Activated CD8-positive, alpha-beta memory T cell treated with anti-CD3 and anti-CD28 coated beads, Interleukin-2, amount 50 U/mL, for 48 hours (primary cell): ENCODE measurements at places on chromosomes 2 and 18.
A peak's percentile ranks its signal among the peaks of the same experiment; 100 is the strongest.

DNA sequence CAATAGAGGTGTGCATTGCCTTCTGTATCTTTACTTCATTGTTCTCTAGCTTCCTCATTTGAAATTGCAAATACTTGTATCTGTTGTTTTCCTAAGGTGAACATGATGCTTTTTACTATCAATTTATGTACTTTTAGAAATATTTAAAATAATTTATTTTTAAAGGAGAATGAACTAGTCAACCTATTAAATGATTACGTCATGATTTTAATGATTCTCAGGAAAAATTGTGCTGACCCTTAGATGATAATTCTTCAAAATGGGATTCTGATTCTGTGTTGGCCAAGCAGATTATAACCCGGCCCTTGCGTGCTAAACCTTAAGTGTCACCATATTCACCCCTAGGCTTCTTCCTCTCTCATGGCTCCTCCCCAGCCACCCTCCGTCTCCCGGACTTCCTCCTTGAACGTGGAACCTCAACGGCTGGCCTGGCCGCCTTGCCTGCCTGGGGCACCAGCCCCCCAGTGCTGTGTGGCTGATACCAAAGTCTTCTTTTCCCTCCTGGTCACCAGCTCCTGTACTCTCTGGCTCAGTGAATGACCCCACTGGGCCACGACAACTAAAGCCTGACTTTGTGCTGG lies 292.0 kb downstream of the GBX2 start:
- DNase-seq, result no peak

GRCh38 chr2:73862987-73863386 lies 29.8 kb upstream of the ACTG2 start:
- no peak for DNase-seq

DNA sequence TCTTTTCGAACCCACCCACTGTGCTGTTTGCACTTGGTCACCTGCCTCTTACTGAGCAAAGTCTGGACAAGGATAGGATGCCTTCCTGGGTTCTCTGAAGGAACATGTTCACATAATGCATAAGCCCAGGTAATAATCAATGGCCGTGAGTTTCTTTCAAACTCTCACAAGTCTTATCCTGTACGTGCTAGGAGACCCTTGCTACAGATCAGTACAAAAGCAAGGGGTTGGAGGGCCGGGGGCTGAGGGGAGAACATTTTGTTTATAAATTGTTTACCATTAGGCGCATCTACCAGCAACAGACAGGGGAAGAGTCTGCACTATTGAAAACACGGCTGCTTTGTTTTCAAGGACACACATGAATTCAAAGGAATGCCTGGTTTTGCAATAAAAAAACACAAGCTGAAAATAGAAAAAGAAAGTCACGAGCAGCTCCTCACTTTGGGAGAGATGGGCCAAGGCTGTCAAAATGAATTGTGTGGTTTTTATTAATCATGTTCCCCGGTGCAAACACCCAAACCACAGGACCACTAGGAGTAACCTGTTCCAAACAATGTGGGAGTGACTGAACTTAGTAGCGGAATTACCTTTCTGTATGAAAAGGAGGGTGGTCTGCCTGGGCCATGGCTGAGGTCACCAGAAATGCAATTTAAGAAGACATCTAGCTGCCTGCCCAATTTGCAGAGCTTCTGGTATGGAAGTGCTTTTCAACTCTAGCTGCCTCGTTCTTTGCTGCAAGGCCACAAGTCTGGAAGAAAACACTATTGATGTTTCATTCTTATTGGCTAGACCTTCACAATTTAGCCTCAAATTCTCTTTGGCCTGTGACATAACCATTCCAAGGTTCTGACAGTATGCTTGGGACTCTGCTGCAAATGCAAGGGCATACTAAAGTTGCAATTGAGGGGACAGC lies 73.5 kb downstream of the CCBE1 start:
- no peak for DNase-seq

GRCh38 chr2:127305990-127306585 lies 12.1 kb upstream of the ERCC3 start:
- no peak for DNase-seq

- no peak for DNase-seq
Measured at GRCh38 chr2:158501301-158501700, 44.5 kb downstream of the PKP4 start.

- no peak for DNase-seq
Measured at GRCh38 chr2:128289439-128289838, 29.2 kb downstream of the HS6ST1 start.

DNA sequence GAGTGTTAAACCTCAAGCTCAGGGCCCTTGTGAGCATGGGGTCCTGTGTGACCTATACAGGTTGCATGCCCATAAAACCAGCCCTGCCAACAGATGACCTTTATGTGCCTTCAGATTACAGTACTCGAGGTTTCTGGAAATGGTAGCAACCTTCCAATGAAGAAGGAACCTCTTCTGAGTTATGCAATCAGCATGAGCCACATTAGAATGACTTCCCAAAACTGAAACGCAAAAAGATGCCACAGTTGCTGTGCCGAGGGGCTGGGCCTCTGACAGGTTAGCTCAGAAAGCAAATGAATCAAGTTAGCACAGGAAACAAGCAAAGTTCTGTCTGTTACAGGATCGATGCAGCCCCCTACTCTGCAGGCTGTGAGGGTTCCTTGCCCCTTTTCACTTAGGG lies 37.7 kb downstream of the TGFA start:
- DNase-seq, result no peak

DNA sequence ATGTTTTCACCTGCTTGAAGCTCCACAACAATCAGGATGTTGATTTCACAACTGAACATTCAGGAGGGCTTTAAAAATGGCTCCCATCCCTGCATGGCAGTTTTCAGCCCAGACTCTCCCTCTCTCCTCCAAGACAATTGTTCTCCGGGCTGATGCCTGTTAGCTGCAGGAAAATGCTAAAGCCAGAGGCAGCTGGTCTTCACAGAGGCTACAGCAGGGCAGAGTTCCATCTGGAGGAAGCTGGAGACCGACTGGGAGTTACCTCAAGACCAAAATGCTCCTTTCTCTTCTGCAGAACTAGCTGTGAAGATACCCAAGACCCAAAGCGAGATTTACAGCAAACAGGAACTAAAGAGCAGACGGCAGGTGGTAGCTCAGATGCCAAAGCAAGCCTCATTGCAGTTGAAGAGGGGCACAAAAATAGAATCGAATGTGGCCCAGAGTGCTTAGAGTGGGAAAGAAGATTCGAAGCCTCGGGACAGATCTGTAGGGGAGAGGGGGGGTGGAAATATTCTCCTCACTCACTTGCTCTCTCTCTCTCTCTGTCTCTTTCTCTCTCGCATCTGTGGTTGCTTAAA lies 423.6 kb downstream of the ZNF521 start:
- DNase-seq, result no peak

- no peak for DNase-seq
Measured at GRCh38 chr2:240868286-240869108, at the start of gene AGXT. AGXT (plus strand) TSS chr2:240868824; CDS start chr2:240868866, 42 bp downstream.

DNA sequence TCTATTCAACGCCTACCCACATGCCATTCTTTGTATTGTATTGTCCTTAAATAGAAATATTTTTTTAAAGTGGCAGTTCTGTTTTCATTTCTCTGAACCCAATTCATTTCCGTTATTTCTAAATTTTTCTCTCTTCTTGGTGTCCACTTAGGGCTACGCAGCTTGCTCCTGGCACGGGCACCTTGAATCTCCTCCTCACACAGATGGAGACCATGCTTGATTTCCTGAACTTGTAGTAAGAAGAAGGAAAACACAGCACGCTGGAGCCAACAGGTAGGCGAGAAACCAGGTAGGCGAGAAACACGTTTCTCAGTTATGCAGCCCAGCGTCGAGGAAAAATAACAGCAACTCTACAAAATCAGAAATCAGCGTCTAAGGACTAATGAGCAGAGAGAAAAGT lies 428.9 kb downstream of the STK39 start:
- no peak for DNase-seq

GRCh38 chr2:182446087-182446486 lies 19.3 kb upstream of the PDE1A start:
- no peak for DNase-seq

GRCh38 chr2:34997779-34998178 lies 1357.8 kb upstream of the CRIM1 start:
- DNase-seq, result no peak

- no peak for DNase-seq
Measured at GRCh38 chr2:158719403-158719802, 75.7 kb upstream of the DAPL1 start.

DNA sequence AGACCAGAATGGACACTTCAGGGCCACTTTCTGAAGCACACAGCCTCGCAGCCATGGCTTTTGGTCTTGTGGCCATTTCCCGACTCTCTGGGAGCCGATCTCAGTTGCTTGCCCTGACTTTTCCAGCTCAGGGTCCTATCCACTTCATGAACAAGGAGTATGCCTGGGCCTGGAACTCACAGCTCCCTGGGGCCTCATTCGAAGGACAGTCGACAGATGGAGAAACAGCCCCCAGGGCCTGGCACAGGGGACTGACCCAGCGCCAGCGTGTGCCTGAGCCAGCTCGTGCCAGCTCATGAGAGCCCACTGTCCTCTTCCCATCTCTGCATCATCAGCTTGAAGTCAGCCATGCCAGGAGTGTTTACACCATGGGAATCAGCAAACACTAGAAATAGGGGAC lies 134.6 kb upstream of the GPC1 start:
- DNase-seq, result peak; percentile 22

- no peak for DNase-seq
Measured at GRCh38 chr2:176599796-176600485, 330.7 kb downstream of the MTX2 start.

GRCh38 chr2:225002656-225003045 lies 39.6 kb downstream of the DOCK10 start:
- no peak for DNase-seq
